ENCODE measurements at places on chromosomes 7 and 10.

- no peak for DNase-seq
Measured at GRCh38 chr10:21501091-21501490, 24.4 kb downstream of the SKIDA1 start.

- DNase-seq, result no peak
Measured at GRCh38 chr10:76306856-76307255, 875.4 kb downstream of the LRMDA start.

GRCh38 chr10:129844216-129844766 is 119.8 kb downstream of the EBF3 start:
- DNase-seq, result no peak

- no peak for DNase-seq
Measured at GRCh38 chr10:102646610-102647442, 2.5 kb downstream of the TRIM8 start.

GRCh38 chr7:107667341-107667740 is 6.7 kb downstream of the SLC26A4 start:
- DNase-seq, result no peak

DNA sequence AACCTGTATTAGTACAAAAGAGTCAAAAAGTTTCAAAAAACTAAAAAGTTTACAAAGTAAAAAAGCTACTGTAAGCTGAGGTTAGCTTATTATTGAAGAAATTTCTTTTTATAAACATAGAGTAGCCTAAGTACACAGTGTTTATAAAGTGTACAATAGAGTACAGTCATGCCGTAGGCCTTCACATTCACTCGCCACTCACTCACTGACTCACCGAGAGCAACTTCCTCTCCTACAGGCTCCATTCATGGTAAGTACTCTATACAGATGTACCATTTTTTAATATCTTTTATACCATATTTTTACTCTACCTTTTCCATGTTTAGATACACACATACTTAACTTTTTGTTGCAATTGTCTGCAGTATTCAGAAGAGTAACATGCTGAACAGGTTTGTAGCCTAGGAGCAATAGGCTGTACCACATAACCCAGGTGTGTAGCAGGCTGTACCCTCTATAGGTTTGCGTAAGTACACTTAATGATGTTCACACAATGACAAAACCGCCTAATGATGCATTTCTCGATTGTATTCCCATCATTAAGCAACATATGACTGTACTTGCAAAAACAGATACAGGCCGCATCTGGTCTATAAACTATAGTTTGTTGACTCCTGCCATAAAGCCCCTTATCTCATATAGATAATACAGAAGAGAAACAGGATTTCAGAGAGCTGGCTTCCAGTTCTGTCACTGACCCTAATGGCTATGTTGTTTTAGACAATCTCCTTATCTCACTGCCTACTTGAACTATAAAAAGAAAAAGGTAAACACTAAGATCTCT is 438.8 kb downstream of the HTR7 start:
- no peak for DNase-seq

DNA sequence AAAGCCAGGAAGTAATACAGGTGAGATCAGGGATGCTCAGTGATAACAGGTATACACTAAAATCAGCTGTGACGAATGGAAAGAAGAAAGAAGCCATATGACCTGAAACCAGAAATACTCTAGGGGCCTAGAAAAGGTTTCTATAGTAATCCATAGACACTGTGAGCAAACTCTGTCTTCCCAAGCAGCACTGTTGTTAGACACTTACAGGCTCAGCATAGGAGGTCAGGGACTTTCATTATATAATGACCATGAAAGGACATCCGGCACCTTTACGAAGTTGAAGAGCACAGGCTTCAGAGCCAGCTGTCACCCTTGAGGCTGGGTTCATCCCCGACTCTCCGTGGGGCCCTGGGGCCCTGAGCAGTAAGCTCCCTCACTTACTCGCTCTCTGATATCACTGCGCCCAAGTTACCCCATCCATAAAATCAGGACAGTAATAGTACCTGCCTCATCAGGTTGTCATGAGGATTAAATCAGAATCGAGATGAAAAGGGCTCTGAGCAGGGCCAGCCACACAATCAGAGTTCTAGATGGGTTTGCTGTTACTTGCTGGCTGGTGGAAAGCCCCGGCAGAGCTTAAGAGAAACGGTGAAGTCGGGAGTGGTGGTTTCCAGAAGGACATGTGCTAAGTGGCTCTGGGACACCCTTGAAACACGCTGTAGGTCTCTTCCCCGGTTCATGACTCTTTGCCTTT is 79.5 kb downstream of the ITIH5 start:
- DNase-seq, result no peak

GRCh38 chr7:159253657-159254056 is 109.0 kb upstream of the VIPR2 start:
- DNase-seq, result no peak

- DNase-seq, result no peak
Measured at GRCh38 chr10:63547628-63548360, 26.6 kb downstream of the REEP3 start.

DNA sequence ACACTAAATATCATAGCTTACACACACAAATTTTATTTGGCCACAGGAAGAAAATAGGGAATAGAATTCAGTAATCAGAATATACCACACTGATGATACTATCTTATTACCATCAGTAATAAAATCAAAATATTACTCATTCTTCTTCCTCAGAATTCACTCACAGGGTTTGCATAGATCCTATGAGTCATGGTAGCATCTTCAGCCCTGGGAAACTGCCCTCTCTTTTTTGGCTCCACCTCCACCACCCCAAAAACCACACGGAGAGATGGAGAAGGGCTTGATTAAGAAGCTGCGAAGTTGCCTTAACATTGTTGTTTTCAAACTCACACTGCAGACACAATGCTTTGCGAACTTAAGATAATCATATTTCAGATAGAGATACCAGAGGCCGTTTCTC is 154.1 kb upstream of the AHR start:
- DNase-seq, result peak; percentile 42

DNA sequence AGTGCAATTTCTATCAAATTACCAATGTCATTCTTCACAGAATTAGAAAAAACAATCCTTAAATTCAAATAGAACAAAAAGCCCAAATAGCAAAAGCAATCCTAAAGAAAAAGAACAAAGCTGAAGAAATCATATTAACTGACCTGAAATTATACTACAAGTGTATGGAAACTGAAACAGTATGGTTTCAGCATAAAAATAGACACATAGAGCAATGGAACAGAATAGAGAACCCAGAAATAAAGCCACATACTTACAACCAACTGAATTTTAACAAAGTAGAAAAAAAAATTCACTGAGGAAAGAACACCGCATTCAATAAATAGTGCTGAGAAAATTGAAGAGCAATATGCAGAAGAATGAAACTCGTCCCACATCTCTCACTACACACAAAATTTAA is 142.0 kb upstream of the CHRM2 start:
- no peak for DNase-seq

GRCh38 chr10:10313149-10313835 is 704.4 kb upstream of the CELF2 start:
- DNase-seq, result no peak

- no peak for DNase-seq
Measured at GRCh38 chr7:28052933-28053332, 127.7 kb downstream of the JAZF1 start.

- no peak for DNase-seq
Measured at GRCh38 chr10:109412353-109412752, 511.0 kb downstream of the XPNPEP1 start.

DNA sequence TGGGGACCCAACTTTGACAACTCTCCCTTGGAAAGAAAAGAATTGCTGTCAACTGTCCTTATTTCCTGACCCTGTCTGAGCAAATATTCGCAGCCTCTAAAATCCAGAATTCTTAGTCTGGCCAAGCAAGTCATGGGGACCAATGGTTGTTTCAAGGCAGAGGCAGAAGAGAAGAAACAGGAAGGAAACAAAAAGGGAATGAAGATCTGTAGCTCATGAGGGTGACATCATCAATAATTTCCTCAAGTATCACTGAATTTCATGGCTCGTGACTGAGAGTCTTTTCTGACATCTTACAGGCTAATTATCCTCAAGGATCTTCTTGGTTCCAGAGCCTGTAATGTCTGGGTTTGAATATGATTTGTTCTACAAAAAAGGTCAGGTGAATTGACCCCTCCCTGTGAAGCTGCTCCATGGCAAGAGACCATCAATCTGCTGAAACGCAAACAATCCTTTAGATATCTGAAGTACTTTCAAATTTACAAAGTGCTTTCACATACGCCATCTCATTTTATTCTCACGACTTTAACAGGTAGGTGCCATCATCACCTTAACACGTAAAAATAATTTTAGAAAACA is 5.8 kb downstream of the CDK6 start:
- no peak for DNase-seq

GRCh38 chr10:5609952-5610616 is 56.3 kb downstream of the ASB13 start:
- DNase-seq, result no peak

DNA sequence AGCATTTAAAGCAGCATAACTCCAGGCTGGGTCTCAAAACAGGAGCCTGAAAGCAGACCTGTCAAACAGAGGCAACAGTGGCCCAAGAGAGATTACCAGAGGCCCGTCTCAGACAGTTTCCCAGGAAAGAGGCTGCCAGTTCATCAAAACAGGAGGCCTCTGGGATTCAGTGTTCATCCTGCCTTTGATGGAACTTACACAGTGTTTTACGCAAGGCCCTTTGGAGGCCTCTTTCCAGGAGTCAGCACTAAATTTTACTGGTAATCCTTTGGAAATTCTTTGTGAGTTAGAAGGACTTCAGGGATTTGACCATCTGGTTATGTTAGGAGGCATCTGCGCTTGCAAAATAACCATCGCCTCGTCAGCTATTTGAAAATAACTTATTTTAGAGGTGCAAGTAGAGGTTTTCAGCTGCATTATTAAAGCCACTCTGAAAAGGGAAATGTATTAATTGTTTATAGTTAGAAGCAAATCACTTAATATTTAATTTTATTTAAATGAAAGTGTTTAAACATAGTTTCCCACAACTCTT is 501.2 kb upstream of the COBL start:
- DNase-seq, result no peak

DNA sequence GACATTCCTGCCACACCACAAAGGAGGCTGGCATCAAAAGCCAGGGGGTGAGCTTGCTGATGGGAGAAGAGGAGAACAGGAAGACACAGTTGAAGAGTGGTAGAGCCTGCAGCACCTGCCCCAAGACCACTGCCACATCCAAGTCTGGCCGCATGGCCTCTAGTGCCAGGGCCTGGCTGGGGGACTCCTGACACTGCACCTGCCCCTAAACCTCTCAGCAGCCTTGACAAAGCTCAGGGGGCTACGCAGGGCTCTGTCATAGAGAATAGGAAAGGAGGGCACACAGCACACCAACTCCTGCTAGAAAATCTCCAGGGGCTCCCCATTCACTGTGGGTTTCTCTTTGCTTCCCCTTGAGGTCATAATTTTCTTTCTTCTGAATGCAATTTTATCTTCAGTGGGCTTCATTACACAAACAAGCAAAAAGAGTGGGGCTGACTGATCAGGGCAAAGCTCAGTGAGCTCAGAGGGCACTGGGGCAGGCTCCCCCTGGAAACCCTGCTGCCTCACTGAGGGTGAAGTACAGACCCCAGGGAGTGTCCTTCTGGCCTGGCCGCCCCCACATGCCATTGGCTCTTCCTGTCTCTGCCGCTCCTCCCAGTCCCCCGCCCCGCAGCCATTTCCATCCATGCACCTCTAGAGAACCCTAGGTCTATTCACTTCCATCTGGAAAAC is 37.2 kb downstream of the VOPP1 start:
- DNase-seq, result no peak

- no peak for DNase-seq
Measured at GRCh38 chr7:108434010-108434409, 22.2 kb downstream of the NRCAM start.

DNA sequence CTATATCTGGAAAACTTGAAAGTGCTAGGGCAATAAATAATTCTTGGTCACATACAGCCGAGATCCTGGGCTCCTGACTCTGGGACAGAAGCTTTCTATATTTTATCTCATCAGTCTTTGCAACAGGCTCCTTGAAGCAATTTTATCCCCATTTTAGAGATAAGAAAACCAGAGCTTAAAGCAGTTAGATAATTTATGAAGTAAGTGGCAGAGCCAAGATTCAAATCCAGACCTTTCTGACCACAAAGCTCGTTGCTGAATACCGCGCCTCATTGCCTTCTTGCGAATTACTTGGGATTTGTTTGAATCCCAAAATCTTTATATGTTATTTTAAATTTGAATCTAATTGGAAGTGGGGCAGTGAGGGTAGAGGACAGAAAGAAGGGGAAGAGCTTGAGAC is 106.0 kb downstream of the TCF7L2 start:
- no peak for DNase-seq

DNA sequence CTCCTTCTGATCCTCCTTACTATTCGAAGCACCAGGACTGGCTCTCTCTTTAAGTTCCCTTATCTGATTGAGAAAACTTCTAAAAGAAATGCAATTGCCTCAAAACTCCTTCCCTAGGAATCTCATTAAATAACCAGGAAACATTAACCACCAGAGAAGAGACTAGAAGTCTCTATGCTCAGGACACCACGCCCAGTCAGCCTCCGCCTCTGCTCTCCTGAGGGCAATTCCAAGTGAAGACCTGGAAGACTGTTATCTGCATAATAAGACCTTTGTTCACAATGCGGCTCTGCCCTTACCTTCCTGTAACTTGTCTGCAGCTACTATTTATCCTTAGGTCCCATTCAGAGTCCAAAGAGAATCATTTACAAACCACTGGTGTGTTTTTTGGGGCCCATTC is 78.8 kb downstream of the ELMO1 start:
- no peak for DNase-seq

- no peak for DNase-seq
Measured at GRCh38 chr10:129937351-129937751, 26.7 kb downstream of the EBF3 start.

DNA sequence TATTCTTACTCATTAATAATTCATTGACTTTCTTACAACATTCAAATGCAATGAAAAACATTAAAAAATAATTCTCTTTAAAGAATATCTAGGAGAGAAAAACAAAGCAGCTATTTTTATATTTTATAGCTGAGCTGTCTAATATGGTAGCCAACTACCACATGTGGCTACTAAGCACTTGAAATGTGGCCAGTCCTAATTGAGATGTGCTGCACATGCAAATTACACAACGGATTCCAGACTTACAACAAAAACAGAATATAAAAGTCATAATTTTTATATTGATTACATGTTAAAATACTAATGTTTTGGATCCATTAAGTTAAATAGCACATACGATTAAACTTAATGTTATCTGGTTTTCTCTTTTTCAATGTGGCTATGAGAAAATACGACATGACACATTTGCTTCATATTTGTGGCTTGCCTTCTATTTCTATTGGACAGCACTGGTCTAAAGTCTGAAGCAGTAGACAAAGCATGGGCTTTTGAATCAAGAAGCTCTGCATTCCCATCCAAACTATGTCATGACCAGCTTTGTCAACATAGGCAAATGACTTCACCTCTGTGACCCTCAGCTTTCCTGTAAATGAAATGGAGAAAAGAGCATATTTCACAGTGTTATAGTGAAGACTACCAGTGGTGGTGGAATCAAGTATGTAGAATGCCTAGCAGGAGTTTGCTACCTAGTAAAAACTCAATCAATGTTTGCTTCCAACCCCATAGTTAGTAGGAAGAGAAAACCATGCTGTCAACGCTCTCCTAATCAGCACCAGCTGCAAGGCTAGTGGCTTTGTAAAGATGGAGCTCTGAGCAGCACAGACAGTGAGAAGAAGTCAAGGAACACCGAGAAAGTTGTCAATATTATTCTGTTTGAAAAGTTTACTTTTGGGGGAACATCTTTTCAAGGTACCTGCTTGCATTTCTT is 37.1 kb upstream of the GDF10 start:
- no peak for DNase-seq

All from HTR-8/SVneo (cell line).